Posterior cingulate gyrus (tissue), 11 donors: ENCODE measurements at places on chromosomes 1 and 21.

- DNase-seq, result peak; percentile 76
These were observed 39.9 kb downstream of the AKNAD1 start for GRCh38 chr1:108817016-108817415.

- peak; percentile 79 for DNase-seq
These were observed 41.5 kb downstream of the IGSF21 start for GRCh38 chr1:18149027-18149641.

DNA sequence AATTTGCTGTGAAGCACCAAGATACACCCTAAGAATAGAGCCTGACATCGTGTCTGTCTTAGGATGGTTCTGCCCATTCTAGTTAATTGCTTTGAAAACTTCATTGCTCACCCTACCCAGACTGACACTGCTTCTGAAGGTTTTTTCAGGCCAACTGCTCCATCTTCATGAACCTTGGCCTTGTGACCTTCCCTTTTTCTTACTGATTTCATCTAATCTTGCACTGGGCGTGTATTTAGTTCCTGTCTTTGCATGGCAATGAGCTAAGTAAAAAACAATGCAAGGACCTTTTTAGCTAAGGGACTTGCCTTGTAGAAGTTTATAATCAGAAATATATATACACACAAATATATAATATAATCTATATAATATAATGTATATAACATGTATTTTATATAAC, 108.0 kb downstream of the PBX1 start:
- DNase-seq, result no peak

DNA sequence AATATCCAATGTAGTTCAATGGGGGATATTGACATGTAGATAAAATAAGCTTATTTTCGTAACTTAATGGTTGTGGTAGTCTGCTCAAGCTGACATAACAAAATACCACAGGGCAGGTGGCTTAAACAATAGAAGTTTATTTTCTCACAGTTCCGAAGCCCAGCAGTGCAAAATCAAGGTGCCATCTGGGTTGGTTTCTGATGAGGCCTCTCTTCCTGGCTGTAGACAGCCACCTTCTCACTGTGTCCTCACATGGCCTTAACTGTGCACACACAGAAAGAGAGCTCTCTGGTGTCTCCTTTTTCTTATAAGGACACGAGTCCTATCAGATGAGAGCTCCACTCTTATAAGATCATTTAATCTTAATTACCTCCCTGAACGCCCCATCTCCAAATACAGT, 64.8 kb upstream of the IPO9 start:
- no peak for DNase-seq

DNA sequence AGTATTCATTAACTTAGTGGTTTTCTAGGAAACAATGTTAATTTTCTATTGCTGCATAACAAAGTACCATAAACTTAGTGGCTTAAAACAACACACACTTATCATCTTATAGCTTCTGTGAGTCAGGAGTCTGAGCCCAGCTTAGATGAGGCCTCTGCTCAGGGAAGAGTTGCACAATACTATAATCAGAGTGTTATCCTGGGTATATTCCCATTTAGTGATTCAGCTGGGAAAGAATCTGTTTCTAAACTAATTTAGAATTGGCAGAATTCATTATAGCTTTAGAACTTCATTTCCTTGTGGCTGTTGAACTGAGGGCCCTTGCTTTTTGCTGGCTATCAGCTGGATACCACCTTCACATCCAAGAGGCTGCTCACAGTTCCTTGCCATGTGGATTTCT, 515.5 kb downstream of the BRINP3 start:
- no peak for DNase-seq
